ENCODE measurements at places on chromosomes 12 and 14.

- DNase-seq: no peak
Measured at GRCh38 chr12:93167331-93167730, 210.4 kb upstream of the NUDT4 start.

GRCh38 chr14:74349757-74350156, 1.5 kb downstream of the VRTN start:
- DNase-seq: no peak

DNA sequence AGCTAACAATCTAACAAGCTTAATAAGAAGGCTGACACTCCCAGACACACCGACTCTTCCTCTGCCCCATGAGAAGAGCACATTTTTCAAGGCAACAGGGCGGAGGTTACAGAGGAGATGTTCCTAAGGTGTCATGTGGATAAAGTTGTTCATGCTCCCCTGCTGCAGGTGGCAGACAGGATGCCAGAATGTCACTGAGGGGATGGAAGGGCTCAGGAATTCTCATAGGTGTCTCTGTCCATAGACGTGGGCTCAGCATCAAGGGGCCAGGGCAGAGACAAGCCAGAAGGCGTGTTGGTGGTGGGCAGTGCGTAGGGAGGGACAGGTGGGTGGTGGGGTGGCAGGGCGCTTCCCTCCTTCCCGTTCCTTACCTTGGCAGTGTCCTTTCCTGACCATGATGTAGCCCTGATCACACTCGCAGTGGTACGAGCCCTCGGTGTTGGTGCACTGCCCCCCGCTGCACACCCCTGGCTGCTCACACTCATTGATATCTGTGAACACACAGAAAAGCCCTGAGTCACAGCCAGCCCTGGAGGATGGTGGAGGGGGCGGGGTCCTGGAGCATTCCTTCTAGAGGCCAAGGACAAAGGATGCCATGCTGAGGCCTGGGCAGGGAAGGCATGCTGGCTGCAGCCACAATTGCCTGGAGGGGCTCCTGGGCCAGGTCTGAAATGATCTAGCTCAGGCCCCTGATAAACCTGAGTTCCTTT, 23.0 kb downstream of the ISCA2 start:
- DNase-seq: no peak

DNA sequence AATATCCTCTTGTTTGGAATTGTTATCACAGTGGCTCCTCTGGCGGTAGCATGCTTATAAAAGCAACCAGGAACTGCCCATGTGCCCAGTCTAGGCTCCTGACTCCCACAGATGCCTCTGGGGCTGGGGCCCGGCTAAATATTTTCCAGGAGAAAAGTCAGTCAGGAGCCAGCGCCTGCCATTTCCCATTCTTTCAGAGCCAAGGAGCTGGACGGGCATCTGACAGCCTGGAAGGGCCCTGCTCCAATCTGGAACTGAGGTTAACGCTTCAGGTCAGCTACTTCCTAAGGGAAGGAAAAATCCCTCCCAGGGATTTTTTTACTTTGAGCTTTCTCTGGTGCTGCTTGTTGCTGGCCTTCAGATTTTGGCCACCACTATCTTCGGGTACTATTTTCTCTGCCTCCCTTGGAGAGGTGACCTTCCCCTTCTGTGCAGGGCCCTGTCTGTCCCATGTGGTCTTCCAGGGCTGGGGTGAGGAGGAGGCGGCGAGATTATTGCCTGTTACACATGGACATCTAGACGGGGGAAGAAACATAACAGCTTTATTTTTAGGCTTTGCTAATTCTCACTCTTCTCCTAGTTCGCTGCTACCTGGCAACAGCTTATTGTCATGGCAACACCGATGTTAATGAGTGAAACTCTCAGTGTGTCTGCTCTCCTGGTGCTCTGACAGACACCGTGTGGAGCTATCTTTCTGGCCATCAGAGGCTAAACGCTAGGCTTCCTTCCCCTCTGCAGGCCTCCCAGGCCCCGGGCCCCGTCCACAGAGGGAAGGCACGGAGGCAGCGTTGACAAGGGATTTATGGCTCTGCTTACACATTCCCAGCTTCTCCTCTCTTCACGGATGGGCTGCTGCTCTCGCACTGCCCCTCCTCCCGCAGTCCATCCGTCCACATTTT, 160.4 kb downstream of the CACNA1C start:
- no peak for DNase-seq

GRCh38 chr12:89895101-89895500, 186.5 kb upstream of the ATP2B1 start:
- no peak for DNase-seq

DNA sequence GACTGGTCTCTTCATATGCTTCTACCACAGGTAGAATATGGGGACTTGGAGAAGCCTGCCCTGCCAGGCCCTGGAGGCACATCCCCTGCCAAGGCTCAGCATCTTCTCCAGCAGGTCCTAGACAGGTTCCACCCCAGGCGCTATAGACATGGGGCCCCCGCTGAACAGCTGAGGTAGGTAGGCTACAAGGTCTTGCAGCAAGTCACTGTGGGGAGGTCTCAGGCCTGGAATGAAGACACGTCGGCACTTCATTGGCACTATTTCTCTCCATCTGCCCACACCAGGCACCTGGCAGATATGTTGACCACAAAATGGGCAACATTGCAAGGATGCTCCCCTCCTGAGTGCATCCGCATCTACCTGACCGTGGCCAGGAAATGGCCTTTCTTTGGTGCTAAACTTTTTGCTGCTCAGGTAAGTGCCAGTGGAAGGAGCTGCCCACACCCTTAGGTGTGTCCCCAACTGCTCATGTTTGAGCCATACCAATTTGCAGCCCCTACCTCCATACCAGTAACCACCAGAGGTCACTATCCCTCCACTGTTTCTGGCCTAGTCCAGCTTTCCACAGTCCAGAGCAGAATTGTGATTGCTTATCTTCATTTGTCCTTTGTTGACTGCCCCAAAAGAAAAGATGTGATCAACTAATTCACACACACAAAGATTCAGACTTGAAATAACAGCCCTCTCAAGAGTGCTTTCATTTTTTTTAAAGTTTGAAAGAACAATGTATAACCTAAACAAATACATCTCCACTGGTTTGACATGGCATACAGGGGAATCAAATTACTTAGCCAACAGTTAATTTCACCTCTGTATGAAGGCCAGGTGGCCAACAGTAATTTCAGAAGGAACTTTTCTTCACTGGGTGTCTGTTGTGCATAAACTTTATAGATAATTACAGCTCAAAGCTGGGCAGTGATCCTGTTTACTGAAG, 16.1 kb downstream of the PIGH start:
- no peak for DNase-seq

DNA sequence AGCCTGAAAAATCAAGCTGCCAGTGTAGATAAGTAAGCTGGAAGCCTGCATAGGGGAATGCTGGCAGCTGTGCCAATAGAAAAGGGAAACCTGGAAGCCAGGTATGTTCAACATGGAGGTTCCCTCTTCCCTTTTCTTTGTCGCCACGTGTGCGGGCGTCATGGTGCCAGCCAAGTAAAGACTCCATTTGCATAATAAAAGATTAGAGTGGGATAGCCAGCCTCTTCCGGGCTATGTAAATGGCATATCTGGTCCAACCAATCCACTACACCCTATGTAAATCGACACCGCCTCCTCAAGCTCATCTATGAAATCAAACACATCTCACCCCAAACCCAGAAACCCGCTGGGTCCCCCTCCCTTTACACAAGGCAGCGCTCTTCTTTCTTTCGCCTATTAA, 5.6 kb upstream of the ADGRD1 start:
- no peak for DNase-seq

- no peak for DNase-seq
Measured at GRCh38 chr12:11500861-11501230, 105.5 kb upstream of the PRB2 start.

- no peak for DNase-seq
Measured at GRCh38 chr14:101603096-101603495, 41.8 kb downstream of the DIO3 start.

- DNase-seq: no peak
Measured at GRCh38 chr12:88570103-88570502, 10.2 kb downstream of the KITLG start.

DNA sequence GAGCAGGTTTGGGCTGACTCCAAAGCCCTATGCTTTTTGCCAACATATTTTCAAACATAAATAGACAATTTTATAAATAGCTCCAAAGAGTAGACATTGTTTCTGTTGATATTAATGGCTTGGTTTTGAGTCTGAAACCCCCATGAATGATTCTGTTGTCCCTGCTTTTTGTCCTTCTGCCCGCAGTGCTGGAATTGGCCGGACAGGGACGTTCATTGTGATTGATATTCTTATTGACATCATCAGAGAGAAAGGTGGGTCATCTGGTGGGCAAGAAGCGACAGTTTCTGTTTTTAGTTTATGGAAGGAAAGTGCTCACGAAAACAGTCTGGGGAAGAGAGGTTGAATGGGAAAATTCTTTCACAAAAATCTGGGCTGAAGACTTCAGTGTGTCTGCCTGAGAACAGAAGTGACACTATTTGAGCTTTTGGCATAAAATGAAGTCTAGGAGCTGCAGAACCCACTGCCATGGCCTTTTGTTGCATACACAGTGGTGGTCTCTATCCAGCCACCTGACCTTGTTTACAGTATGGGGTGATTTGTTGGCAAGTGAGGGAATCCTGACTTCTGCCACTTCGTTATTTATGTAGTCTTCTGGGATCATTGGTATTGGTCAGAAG, 69.6 kb downstream of the PTPN11 start:
- DNase-seq: no peak

GRCh38 chr12:25817166-25817565, 141.3 kb upstream of the RASSF8 start:
- DNase-seq: no peak

- DNase-seq: no peak
Measured at GRCh38 chr12:89893972-89894706, 185.5 kb upstream of the ATP2B1 start.

- DNase-seq: no peak
Measured at GRCh38 chr12:24798335-24798734, 150.6 kb downstream of the BCAT1 start.

DNA sequence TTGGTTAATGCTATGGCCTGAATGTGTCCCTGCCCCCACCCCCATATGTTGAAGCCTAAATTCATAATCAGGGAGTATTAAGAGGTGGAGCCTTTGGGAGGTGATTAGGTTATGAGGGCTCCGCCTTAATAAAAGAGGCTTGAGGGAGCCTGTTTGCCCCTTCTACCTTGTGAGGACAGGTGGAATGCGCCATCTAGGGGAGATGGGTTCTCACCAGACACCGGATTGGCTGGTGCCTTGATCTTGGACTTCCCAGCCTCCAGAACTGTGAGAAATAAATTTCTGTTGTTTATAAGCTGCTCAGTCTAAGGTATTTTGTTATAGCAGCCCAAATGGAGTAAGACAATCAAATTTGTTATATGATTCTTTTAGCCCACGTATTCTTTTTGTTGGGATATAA, 148.3 kb downstream of the PTCSC3 start:
- no peak for DNase-seq

GRCh38 chr14:61281186-61281947, at the start of gene TMEM30B:
TMEM30B (minus strand) TSS chr14:61281338; CDS start chr14:61281147, 191 bp downstream.
- DNase-seq: no peak

- no peak for DNase-seq
Measured at GRCh38 chr14:56918849-56919574, 108.7 kb upstream of the OTX2 start.

GRCh38 chr12:131383291-131383690, 327.6 kb upstream of the SFSWAP start:
- DNase-seq: no peak

- no peak for DNase-seq
Measured at GRCh38 chr12:91677556-91677955, 468.1 kb downstream of the BTG1 start.

Data from activated CD4-positive, CD25-positive, alpha-beta regulatory T cell (primary cell).